ENCODE measurements at places on chromosomes 16 and 17.

DNA sequence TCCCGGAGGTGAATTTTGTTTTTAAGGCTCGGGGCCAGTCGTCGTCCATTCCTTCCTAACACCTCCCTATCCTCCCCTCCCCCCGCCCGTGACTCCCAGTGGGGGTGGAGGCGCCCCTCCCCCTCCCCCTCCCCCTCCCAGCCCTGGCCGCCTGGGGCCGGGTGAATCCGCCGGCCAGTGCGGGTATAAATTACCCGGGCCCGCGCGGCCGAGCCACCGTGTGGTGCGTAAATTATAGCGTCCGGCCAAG lies 2.0 kb upstream of the GSE1 start:
- peak; percentile 0 for ATAC-seq

GRCh38 chr17:78862073-78863023 lies 21.7 kb upstream of the USP36 start:
- no peak for ATAC-seq

- ATAC-seq, result no peak
Measured at GRCh38 chr16:88510091-88510994, 57.3 kb downstream of the ZFPM1 start.

DNA sequence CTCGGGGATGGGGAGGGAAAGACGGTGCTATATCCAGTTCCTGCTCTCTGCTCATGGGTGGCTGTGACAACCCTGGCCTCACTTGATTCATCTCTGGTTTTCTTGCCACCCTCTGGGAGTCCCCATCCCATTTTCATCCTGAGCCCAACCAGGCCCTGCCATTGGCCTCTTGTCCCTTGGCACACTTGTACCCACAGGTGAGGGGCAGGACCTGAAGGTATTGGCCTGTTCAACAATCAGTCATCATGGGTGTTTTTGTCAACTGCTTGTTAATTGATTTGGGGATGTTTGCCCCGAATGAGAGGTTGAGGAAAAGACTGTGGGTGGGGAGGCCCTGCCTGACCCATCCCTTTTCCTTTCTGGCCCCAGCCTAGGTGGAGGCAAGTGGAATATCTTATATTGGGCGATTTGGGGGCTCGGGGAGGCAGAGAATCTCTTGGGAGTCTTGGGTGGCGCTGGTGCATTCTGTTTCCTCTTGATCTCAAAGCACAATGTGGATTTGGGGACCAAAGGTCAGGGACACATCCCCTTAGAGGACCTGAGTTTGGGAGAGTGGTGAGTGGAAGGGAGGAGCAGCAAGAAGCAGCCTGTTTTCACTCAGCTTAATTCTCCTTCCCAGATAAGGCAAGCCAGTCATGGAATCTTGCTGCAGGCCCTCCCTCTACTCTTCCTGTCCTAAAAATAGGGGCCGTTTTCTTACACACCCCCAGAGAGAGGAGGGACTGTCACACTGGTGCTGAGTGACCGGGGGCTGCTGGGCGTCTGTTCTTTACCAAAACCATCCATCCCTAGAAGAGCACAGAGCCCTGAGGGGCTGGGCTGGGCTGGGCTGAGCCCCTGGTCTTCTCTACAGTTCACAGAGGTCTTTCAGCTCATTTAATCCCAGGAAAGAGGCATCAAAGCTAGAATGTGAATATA lies 4.8 kb upstream of the LASP1NB start:
- ATAC-seq, result no peak

DNA sequence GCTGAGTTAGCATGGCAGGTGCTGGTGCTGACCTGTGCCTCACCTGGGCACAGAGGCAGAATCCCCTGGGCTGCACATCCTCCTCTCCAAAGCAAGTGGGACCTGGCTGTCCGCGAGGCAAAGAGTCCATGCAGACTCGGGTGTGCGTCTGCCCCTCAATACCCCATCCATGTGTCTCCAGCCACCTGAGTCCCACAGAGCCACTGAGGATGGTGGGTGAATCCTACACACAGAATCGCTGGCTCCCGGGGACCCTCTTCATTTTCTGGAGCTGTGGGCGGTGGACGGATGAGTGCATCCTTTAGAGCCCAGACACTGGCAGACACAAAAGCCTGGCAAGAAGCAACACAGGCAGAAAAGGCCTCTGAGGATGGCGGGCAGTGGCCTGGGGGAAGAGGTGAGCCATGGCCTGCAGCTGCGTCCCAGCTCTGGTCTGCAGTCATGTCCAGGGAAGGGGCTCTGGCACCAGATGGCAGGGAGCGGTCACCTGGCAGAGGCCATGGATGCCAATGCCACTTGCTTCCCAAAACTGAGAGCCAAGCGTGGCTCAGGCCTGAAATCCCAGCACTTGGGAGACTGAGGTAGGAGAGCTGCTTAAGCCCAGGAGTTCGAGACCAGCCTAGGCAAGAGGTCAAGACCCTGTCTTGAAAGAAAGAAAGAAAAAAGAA lies 29.9 kb downstream of the AXIN1 start:
- ATAC-seq, result no peak
